ENCODE measurements at places on chromosomes 3 and 15.
A peak's percentile ranks its signal among the peaks of the same experiment; 100 is the strongest.

GRCh38 chr3:54671511-54671910 is 256.3 kb downstream of the LRTM1 start:
- no peak for DNase-seq

DNA sequence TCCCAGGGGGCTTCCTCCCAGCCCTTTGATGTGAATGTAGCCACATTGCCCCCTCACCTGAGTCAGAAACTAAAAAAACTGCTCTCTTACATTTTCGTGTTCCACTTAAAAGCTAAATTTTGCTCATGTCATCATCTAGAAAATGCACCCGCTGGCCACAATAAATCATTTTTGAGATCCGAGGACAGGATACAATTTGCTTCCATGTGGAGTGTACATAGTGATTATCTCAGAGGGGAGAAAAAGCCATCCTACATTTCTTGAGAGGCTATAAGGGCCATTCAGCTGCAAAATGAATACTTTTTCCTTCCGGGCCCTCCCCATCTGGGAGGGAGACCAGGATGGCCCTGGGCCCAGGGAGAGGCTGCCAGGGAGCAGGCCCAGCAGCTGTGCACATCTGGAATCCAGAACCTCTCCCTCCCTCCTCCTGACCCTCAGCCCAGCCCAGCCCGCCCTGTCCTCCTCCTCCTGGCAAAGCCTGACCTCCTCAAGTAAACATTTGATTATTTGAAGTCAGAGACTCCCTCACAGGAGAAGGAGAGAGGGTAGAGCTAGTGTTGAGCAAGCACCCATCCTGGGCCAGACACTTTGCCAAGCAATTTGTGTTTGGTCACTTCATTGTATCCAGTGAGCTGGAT is 59.1 kb downstream of the CORO2B start:
- no peak for DNase-seq

GRCh38 chr3:42051384-42052131 is 39.6 kb upstream of the TRAK1 start:
- DNase-seq: peak; percentile 64

- no peak for DNase-seq
These were observed 43.5 kb downstream of the ITGB5 start for GRCh38 chr3:124843506-124844177.

DNA sequence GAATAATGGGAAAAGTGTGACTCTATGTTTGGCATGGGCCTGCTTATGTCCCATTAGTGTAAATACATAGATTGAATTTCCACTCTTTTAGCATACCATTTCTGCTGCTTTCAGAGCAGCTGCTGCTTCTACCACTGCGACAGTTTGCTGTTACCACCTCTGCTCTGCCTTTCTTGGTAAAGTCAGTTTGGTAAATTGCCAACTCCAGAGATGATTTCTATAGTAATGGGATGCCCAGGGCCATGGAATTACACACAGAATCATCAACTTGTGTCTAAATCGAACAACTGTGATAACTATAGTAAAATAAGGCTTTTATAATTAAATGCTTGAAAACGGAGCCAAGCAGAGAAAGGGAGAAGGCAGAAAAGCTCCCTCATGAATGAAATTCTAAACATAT is 168.4 kb upstream of the VEPH1 start:
- no peak for DNase-seq

- DNase-seq: no peak
These were observed 68.8 kb upstream of the IL12A start for GRCh38 chr3:159919873-159920272.

DNA sequence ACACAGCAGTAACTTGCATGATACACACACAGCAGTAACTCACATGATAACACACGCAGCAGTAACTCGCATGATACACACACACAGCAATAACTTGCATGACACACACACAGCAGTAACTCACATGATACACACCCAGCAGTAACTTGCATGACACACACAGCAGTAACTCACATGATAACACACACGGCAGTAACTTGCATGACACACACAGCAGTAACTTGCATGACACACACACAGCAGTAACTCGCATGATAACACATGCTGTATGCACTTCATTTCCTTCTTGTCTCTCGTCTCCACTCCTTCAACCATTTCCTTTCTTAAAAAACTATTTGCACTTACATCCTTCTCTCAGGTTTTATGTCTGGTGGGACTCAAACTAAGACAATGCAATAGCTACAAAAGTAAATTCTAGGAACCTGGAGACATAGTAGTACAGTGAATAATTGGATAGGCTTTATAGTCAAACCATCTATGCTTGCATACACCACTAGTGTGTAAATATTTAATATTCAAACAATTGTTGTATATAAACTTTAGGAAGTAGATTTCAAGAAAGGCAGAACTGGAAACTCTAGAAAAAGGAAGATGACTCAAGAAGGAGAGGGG is 130.8 kb downstream of the UACA start:
- DNase-seq: peak; percentile 45

DNA sequence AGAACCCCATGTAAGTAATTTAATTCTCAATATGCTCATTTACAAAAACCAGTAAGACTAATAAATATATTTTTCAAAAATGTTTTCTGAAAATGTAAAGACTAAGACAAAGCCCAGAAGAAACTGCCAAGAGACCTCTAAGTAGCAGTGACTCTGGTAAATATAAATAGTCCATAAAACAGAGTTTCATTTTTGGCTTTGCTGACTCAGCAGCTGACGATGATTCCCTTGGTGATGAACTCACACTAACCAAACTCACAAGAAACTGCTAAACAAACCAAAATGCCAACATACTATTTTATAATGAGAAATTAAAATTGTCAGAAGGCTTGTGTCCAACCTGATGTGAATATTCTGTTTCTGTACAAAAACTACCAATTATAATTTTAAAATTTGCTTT is 31.5 kb upstream of the IMPG2 start:
- no peak for DNase-seq

DNA sequence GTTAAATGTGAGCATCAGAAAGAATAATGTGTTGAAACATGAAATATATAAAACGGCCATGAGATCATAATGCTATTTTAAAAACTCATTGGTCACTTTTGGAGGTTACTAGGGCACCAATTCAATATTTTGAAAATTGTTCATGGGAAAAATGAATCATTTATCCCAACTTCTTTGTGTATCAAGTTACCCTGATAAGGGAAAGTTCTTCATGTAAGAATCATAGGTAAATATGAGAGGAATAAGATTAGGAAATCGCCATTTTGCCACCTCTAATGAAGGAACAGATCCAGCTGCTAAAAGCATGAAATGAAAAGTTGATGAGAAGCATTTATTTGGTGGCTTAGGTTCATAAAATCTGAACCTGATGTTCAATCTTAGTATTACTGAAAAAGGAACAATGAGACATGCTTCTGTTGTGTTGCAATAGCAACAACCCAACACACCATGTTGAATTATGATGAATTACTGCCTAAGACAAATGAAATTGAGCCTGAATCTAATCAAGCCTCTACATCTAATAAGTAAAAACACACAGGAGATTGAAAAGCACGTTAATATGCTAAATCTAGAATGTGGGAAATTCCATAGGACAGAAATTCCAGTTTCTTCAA is 32.5 kb downstream of the ABHD5 start:
- DNase-seq: no peak

GRCh38 chr3:52248165-52248541 is 2.6 kb downstream of the PPM1M start:
- DNase-seq: no peak

GRCh38 chr3:102415553-102415952 is 19.3 kb upstream of the ZPLD1 start:
- DNase-seq: no peak

DNA sequence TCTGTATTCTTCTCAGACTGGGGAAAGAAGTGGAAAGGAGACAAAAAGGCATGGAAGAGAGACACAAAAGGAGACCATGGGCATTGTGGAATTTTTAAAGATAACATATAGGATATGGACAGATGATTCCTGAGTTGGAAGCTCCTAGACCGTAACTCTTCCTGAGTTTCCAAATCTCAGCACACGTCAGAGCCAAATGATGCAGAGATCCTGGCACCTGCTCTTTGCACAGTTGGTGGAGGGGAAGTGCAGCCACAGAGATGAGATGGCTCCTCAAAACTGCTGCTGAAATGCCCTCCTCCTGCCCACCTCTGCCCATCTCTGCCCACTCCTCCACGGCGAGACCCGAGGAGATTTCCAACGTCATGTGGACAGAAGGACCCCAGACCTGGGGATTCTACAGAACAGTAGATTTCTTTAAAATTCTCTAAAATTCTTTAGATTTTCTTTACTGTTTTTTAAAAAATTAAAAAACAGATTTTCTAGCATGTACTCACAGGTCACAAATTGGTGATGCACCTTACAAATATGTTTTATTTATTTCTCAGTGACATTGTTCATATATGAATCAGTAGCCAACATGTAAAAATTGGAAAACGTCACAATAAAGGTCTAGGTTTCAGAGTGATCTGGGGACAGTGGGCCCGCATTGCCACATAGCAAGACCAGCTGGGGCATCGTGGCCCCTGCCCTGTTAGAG is 8.1 kb downstream of the CPN2 start:
- no peak for DNase-seq

DNA sequence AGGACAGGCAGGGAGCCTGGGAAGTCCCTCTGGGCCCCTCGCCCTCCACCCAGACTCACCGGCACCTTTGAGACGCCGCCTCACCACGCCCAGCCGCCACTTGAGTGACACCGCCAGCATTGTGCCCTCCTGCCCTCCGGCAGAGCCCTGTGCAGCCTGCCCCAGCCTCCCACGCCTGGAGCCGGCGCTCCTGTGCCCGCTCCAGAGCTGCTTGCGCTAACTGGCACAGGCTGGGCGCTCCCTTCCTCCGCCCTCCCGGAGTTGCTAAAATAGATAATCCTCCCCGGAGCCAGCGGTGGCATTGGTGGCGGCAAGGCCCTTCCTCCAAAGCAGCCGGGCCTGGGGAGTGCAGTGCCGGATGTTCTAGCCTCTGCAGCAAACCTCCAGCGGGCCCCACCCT is 15.7 kb upstream of the GRIP2 start:
- DNase-seq: no peak

DNA sequence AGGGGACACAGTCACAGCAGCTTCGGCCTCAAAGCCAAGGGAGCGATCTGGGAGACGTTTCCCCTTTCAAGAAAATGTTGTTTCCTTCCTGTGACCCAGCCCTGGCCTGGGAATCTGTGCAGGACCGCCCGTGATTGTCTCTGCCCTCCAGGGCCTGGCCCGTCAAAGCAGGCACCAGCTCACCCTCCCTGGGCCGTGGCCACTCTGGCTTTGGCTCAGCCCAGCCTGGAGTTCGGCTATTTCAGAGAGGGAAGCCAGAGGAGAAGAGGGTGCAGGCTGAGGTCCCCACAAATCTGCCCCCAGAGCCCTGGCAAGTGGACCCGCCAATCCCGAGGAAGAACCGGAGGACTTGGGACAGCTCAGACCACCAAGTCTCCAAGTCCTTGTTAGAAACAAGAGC is 12.7 kb downstream of the GATA2 start:
- no peak for DNase-seq

Data from hematopoietic multipotent progenitor cell treated with erythropoietin and hydrocortisone succinate and interleukin-3 and kit ligand, for 8 days (in vitro differentiated cells).